Erythroblast (primary cell): ENCODE measurements at places on chromosomes 7 and 10.
A peak's percentile ranks its signal among the peaks of the same experiment; 100 is the strongest.

DNA sequence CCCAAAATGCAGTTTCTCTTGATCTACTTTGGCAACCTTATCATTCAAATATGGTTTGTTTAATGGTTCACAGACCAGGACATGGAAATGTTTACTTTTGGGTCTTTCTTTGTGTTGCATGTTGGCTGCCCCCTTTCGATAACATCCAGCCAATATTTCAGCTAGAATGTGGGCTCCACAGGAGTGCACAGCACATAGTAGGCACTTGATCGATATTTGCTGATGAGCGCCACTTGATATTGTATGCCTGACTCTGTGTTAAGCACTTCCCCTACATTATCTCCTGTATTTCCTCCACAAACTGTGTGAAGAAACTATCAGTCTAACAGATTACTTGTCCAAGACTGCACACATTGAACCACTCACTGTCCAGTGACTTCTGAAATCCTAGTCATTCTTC, 60.2 kb downstream of the SMURF1 start:
- no peak for DNase-seq

DNA sequence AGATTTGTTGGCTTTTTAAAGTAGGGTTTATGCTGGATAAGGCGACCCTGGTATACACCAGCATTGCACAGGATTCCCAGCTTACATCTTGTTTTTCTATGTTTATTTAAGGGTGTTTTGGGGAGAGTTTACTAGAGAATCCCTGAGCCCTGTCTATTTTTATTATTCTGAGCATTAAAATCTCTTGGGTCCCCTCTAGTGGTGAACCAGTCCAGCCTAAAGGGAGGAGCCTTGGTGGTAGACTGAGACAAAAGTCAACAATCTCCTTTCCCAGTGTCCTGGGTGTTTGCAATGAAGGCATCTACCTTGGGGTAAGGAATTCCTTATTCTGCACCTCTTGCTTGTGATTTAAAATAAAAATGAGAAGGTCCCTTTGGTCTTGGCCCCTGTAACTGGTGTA, 38.2 kb downstream of the ANTXRL start:
- no peak for DNase-seq

- DNase-seq: no peak
These were observed 21.0 kb downstream of the HIBADH start for GRCh38 chr7:27641581-27642230.

- no peak for DNase-seq
These were observed 94.3 kb downstream of the AUTS2 start for GRCh38 chr7:69692611-69693010.

- no peak for DNase-seq
These were observed at the start of gene PRF1 for GRCh38 chr10:70602665-70603448. TSS of gene PRF1 (minus strand) at chr10:70602741. CDS start at chr10:70600902, 1,839 bp downstream.

DNA sequence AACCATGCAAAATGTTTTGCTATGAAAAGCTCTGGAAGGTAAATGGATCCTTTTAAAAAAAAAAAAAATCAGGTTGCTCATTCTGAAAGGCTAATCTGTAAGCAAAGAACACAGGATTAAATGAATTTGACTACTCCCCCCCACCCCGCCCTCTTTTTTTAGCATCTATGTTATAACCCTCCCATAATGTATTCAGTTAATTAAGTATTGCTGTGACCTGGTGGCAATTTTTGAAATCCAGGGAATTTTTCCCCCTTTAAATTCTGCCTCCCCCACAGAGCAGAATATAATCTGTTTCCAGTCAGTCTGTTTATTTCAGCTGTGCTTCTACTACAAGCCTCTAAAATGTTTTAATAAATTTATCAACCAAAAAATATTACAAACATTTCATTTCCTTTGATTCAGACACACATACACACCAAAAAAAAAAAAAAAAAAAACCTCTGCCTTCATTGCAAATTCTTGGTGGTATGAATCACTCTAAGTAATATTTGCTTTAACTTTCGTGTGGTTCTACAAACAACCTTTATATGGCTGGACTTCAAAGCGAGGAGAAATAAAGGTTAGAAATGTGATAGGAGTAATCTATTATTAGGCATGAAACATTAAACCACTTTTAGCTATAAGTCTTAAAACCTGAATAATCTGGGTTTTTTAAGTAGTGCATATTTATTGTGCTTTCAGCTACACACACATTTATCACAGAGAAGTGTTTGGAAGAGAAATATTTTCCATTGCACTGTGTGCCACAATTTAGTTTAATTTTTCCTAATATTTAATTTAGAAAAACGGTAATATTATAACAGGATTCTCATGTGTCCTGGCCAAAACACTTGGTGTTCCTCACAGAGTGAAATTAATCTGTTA, 64.4 kb upstream of the ARID5B start:
- DNase-seq: no peak

DNA sequence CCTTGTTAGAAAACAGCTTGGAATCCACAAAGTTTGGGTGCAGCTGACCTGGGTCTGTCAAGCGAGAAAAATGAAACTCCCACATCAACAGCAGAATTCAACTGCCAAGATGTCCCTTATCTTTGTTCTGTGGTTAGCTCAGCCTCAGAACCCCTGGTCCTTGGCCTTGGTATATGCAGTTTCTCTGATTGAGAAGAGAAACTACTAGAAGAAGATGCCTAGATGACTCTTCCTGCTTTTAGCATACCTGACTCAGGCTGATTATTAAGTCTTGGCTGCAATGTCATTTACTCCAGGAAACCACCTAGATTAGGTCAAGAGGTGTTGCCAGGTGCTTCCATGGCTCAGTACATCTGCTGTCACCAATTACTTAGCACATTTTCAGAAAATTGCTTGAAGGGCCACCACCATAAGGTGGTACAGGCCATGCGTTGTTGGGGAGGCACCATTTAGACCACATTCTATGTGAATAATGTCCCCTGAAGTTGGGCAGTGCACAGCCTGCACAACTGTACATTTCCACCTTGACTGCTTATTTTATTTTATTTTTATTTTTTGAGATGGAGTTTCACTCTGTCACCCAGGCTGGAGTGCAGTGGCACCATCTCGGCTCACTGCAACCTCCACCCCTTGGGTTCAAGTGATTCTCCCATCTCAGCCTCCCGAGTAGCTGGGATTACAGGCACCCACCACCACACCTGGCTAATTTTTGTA, 59.4 kb upstream of the ZNF438 start:
- no peak for DNase-seq

DNA sequence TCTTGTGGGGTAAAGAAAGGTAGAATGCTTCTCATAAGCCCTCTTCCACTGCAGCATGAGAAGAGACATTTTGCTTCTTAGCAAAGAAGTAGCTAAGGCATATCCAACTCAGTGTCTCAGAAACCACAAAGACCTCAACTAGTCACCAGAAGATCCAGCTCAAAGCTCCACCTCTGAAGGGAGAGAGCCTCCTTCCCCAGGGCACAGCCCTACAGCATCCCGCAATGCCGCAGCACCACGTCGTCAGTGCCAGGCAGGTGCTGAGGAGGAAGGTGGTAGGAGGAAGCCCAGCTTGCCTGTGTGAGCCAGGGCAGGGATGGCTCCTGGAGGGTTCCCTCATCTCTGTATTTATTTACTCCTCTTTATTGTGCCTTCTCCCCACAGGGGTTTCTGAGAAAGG, 385.6 kb upstream of the NPVF start:
- DNase-seq: no peak

GRCh38 chr7:9091282-9091681, 657.9 kb downstream of the NXPH1 start:
- no peak for DNase-seq

GRCh38 chr7:105707381-105707780, 126.1 kb upstream of the EFCAB10 start:
- DNase-seq: no peak

GRCh38 chr10:110269374-110270318, 35.1 kb downstream of the SMNDC1 start:
- DNase-seq: peak; percentile 44

DNA sequence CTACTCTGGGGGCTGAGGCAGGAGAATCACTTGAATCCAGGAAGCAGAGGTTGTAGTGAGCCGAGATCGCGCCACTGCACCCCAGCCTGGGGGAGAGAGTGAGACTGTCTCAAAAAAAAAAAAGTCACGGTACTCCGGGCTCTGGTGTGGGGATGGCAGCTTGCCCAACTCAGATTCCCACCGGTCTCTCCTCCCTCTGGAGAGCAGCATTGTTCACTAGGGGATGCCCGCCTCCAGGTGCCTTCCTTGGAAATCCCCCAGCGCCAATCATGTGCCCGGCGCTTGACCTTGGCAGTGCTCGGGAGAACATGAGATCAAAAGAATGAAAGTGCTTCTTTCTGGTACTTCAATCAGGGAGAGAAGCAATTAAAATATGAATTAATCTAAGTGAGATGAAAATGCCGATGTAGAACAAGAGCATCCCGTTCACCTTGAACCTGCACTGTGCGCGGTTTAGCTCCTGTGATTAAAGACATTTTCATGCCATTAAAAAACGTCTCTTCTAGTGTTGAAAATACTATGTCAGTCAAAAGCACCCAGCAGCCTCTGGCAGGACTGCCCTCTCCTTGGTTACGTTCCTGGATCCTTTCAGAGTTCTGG, 1127.3 kb upstream of the AUTS2 start:
- no peak for DNase-seq

DNA sequence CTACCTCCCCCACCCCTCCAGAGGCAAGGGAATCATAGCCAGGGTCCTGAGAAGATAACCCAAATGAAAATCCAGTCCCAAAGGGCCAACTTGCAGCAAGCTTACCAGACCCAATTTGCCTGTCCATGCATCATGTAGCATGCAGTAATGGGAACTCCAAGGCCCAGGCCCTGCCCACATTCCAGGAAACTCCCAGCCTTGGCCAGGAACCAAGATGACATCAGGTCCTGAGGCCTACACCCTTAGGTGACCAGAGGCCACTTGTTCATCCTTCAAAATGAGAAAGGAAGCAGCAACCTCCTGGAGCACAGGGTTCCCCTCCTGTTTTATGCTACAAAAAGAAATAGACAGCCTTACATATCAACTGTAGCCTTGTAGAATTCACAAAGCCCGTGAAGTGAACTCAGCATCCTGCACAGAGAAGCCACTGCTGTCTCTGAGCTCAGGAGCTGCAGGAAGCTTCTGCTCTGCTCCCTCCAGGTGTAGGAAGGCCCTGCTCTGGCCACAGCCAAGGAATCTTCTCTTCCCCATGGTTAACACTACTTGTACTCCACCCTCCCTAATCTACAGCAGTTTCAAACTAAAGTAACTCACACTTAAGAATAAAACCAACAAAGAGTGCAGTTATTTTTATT, 30.3 kb upstream of the GRB10 start:
- peak; percentile 39 for DNase-seq
